ENCODE measurements at places on chromosomes 13 and 19.

DNA sequence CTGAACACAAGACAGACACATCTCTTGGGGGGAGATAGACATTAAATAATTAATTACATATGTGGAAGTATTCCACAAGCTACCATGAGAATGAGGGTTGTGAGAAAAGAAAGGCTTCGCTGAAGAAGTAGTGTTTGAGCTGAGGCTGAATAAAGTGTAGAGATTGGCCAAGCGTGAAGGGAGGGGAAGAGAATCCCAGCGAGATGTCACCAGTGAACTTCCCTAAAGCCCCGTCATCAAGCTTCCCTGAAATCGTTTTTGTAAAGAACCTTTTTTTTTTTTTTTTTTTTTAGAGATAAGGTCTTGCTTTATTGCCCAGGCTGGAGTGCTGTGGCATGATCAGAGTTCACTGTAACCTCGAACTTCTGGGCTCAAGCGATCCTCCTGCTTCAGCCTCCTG, 235.2 kb downstream of the KCNRG start:
- no peak for DNase-seq

GRCh38 chr13:95137096-95137495, 164.2 kb downstream of the ABCC4 start:
- no peak for DNase-seq

- DNase-seq: no peak
Measured at GRCh38 chr13:110319774-110320509, 12.9 kb downstream of the COL4A2 start.

DNA sequence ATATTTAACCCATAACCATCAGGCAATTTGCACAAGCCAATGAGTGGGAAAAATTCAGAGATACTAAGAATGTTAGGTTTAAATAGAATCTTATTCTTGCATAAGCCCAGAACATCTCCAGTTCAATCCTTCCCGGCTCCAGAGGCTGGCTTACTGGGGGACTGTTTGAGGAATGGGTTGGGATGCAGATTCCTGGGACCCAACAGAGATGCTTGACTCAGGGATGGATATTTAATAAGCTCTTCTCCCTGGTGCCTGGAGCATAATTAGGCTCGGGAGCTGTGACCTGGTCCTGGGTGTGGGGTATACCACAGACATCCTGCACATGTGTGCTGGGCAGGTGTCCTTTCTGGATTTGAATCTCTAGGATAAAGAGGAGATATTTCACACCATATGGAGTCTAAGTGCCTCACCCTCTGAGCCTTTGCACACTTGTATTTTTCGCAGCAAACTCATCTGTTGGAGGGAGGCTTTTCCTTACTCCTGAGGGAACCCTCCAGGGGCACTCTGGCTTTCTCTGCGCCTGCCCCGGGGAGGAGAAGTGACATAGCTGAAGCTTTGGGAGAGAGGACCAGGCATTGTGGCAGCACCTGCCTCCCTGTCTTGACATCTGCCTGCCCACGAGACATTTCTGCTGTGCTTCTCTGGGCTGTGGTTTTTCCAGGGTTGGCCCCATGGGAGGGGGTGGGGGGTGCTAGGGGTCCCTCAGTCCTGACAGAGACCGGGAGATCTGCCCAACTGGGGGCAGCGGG, 36.1 kb upstream of the ANKRD10 start:
- no peak for DNase-seq

GRCh38 chr13:25112695-25113255, 16.8 kb downstream of the PABPC3 start:
- DNase-seq: no peak

- DNase-seq: no peak
Measured at GRCh38 chr13:89163096-89163495, 1491.9 kb downstream of the SLITRK5 start.

GRCh38 chr13:61880578-61881283, 465.1 kb upstream of the PCDH20 start:
- no peak for DNase-seq

GRCh38 chr13:30266756-30267155, 40.6 kb downstream of the KATNAL1 start:
- DNase-seq: no peak

DNA sequence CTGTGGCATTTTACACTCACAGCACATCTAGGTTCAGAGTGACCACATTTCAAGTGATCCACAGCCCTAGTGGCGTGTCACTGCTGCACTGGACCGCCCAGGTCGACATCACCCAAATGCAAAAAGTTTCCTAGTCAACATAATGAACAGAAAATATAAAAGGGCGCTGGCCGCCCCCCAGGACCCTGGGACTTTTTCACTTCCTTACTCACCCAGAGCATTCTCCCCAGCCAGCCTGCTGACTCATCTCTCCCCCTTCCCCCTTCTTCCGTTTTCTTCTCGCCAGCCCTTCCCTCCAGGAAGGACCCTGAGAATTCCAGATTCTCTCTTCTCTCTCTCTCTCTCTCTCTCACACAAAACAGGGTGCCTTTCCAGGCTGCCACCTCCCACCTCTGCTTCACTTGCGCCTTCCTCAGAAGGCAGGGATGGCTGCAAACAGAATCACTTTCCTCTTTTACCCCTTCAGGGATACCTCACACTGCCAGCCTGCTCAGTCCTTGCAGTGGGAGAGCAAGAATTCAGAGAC, 21.0 kb upstream of the GRWD1 start:
- no peak for DNase-seq

GRCh38 chr19:49427855-49428546, 2.8 kb downstream of the GFY start:
- DNase-seq: no peak

DNA sequence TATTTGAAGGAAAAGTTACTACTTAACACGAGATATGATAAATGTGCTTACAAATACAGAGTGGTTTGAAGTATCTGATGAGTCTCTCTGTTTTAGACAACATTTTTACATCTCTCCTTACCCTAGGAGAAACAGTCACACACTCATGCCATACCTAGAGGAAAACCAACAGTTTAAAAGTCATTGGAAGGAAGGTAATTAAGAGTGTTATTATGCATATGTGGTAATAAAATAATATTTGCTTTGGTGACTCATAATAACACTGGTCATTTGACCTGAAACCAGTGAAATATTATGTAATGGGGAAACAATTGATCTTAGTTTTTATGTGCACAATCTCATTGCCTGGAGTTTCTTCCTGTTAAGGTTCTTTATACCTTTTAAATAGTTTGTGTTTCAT, 136.9 kb upstream of the SOX21 start:
- DNase-seq: no peak

DNA sequence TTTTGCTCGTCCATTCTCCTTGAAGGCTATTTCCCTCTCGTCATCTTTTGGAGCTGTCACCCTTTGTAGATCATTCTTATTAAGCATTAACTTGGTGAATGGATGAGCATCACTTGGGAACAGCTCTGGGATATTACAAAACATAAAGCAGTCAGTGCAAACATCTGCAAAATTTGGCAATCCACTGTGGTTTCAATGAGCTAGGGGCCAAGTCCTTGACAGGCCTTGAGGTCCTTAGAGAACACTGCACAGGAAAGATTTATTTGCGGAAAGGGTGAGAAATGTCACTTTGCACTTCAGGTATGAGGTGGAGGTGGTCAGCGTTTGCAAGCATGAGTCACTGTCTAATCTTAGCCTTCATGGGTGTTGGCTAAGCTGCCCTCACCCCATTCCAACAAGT, 239.7 kb upstream of the MAB21L1 start:
- DNase-seq: no peak

DNA sequence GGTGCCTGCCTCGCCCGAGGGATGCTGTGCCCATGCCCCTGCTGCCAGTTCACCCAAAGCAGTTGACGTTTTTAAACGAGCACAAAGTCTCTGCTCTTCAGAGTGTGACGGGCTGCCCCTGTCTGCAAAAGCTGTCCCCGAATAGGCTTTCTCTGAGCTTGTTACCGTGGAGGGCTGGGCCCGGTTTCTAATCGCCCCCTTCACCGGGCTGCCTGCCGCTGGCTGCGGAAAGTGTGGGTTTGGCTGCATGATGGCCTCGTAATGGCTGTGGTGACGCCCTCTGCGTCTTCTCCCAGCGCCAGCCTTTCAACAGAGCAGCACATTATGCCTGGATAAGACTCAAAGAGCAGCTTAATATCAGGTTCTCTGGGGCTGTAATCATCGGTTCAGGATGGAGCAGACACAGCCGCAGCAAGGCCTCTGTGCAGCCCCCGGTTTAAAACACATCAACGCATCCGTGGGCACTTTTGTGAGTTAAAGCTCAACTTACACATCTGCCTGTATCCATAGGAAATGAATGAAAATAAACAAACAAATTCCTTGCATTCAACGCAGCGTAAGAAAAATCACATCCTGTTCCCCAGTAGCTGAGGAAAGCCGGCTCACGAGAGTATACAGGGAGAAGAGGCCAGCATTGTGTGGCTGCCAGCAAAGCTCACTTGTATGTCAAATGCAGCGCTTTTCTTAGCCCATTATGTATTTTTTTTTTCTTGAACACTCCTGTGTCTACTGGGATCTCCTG, 166.4 kb upstream of the SOX1 start:
- DNase-seq: no peak

- no peak for DNase-seq
Measured at GRCh38 chr13:79973533-79973963, 367.4 kb downstream of the SPRY2 start.

DNA sequence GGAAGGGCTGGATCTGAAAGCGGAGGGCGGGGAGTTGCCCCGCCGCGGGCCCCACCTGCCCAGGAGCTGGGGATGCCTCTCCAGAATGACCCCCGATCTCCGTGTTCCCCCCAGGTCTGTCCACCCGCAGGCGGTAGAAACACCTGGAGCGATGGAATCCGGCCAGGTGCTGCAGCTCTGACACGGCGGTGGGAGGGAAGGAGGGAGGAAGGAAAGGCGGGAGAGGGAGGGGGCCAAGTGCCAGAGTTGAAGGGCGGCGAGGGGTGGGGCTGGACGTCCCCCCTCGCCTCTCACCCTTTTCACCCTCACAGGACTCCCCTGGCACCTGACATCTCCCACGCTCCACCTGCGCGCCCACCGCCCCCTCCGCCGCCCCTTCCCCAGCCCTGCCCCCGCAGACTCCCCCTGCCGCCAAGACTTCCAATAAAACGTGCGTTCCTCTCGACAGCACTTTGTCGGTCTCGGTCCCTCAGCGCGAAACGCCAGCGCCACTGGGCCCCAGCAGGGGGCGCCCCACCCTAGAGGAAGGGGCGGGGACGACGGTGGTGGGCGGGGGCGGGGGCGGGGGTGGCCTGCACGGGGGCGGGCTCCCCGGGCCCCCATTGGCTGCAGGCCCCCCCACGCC, 337 bp upstream of the FXYD7 start:
- DNase-seq: peak; percentile 39

- no peak for DNase-seq
Measured at GRCh38 chr13:42567906-42568305, 6.0 kb upstream of the TNFSF11 start.

GRCh38 chr13:114015111-114015968, 41.5 kb upstream of the C13orf46 start:
- DNase-seq: no peak

GRCh38 chr13:111541752-111542529, 221.5 kb downstream of the TEX29 start:
- no peak for DNase-seq

Measured in right lobe of liver (tissue), 6 donors.